ENCODE measurements at places on chromosomes 11 and 22.

GRCh38 chr11:122998727-122999366 lies 17.2 kb upstream of the BSX start:
- no peak for DNase-seq

- no peak for DNase-seq
These were observed 520.7 kb upstream of the B3GAT1 start for GRCh38 chr11:134932761-134933160.

DNA sequence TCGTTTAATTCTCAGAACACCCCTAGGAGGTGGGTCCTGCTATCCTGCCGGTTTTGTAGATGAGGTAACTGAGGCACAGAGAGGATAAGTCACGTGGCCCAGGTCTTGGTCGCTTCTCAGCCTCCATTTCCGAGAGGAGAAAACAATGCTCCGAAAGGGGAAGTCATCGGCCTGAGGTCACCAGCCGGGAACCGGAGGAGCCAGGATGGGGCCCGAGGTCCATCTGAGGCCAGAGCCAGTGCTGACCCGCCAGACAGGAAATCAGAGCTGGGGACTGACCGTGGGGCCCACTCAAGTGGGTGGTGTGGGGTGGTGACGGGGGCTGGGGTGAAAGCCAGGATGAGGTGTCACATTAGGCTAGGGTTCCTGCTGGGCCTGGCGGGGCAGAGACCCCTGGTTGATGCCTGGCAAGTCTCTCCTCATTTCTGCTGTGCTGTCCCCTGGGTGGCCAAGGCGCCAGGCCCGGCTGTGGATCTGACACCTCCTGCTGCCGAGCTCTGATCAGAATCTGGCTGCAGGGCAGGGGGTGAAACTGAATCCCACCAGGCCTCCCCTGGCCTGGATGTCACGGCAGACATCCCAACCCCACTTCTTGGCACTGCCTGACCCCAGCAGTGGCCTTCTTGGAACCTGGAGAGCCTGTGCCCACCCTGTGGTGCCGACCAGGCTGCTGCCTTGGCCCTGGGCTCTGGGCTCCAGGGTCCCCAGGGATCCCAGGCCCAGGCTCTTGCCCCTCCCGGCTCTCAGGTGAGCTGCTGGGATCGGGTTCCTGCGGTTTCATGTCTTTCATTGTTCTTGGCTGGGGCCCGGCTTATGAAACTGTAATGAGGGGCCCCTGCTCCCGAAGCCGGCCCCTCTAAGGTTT lies 12.0 kb downstream of the TRIOBP start:
- no peak for DNase-seq

- no peak for DNase-seq
These were observed 3.0 kb downstream of the YWHAH start for GRCh38 chr22:31947296-31947695.

DNA sequence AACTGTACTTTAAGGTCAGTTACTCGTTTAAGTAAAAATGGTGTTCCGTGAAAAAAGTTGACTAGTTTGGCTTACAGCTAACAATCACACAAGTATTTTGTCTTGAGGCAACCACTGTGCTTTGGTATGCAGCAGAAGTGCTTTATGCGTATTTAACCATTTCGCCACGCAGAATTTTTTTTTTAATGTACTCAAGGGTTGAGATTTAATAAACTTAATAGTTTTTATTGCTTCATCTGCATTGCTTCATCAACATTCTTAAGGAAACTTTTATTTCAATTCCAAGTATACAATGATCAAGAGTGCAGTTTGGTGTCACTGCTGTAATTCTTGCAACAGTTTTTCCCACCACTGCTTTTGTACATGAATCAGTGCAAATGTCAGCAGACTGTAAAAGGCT lies 66.4 kb downstream of the ZNRF3 start:
- no peak for DNase-seq

- DNase-seq, result no peak
These were observed 1.8 kb downstream of the MTA2 start for GRCh38 chr11:62599901-62600300.

- DNase-seq, result no peak
These were observed 55.1 kb downstream of the MTMR3 start for GRCh38 chr22:29937940-29938693.

All from testis (tissue), 5 donors.